CD4-positive, alpha-beta T cell treated with Interleukin-12 subunit alpha and Interleukin-12 subunit beta, for 1 hour (primary cell): ENCODE measurements at places on chromosomes 1 and 21.

GRCh38 chr1:55580845-55581332 lies 365.7 kb upstream of the USP24 start:
- no peak for DNase-seq

DNA sequence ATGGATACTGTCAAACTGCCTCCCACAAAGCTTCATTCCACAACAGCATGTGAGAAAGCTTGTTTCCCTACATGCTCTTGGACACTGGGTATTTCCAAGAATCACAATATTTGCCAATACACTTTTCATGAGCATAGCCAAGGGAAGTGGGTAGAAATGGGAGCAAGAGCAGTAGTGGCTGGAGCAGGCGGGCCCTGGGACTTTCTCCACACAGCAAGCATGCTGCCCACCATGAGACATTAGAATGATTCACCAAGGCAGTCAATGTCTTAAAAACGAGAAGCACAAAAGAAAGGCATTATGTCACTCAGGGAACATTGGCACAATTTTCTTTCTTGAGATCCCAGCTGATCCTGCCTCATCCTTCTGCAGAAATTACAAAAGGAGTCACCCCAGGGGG lies 371.6 kb upstream of the RUNX1 start:
- no peak for DNase-seq

DNA sequence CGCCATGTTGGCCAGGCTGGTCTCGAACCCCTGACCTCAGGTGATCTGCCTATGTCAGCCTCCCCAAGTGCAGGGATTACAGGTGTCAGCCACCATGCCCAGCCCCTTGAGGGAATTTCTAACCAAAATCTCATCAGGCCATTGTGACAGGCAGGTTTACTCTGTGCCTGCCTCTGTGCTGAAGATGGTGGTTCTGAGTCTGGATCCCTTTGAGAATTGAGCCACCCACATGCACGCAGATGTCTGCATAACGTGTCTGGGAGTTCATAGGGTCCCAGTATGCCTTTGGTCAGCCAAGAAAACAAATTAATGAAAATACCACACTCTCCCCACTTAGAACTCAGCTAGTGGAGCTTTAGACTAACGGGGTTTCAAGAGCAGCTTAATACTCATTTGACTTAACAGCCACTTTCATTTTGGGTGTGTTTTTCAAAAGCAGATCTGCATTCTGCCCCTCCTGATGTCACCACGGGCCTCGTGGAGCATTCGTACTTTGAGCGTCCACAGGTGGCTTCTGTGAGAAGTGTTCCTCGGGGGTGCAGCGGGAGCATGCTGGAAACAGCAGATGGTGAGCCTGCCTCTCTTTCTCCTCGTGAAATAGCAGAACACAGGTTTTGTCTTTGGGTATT lies 45.3 kb downstream of the DIP2A start:
- no peak for DNase-seq

DNA sequence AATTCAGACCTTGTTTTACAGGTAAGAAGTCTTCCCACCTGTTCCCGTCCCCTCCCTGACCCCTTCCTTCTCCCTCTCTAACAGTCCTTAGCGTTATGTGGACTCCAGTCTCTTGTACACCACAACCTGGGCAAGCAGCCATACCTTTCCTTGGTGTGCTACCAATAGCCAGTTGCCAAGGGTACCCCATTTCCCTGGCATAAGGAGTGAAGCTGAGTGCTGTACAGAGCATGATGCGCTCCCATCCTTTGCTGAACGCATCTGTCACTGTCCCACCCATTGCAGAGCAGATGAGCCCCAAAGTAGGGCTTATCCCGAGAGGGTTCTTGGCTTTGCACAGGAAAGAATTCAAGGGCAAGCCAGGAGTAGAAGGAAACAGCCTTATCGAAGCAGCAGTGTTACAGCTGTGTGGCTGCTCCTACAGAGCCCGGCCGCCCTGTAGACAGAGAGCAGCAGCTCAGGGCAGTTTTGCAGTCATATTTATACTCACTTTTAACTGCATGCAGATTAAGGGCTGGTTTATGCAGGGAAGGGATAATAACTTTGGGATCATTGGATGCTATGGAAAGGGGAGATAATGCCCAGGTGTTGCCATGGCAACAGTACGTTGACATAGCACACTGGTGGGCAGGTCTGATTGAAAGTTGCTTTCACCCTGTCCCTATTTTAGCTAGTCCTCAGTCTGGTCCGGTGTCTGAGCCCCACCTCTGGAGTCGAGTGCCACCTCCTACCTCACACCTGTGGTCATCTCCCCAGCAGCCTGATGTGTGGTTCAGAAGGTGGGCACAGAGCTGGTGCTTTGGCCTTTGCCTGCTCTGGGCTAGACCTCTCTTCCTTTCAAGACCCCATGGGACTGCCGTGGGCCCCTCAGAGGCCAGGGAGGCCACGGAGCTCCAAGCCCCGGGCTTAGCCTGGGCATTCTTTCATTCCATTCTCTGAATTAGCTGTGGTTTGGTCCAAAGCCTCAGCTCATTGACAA lies 5.1 kb downstream of the FHAD1 start:
- no peak for DNase-seq

- no peak for DNase-seq
These were observed 7.4 kb downstream of the WNT3A start for GRCh38 chr1:228013935-228014930.

DNA sequence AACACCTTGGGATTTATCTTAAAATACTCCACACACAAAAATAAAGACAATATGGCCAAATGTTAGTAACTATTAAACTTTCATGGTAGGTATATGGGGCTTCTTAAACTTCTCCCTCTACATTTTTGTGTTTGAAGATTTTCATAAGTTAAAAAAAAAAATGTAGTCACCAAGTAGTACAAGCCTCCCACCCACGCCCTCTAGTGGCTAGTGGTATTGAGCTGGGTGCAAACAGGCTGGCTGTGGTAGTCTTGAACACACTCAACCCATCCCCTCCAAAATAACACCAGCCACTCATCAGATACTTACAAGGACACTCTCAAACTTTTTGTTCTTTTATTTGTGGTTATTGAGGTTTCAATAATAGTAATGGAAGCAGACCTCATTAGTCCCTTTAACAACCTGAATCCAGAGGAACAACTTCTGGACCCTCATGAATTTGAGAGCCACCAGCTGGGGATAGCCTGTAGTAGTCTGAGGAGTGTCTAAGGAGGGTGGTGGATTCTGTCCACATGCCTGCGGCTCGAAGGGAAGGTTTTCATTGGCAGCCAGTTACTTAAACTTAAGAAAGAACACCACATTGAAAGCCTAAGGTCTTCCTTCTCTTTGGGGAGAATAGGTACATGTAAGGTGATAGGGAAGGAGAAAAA lies 15.6 kb downstream of the RD3 start:
- DNase-seq: peak; percentile 80

DNA sequence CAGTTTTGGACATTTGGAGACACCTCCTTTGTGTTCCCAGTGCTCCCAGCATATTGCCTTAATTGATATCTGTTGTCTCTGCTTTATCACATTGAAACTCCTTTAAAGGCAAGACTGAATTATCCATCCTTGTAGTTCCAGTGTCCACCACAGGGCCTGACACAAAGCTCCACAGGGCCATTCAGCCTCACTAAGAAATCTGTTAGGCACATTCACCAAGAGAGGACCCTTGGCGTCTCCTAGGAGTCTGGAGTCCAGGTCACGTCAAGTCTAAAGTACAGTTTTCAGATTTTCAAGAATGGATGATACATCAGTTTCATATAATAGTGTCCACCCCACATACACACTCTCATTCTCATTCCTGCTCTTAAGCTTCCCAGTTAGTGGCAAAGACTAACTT lies 4.8 kb downstream of the ACP6 start:
- DNase-seq: no peak

GRCh38 chr1:182867861-182868260 lies 28.7 kb downstream of the DHX9 start:
- no peak for DNase-seq

DNA sequence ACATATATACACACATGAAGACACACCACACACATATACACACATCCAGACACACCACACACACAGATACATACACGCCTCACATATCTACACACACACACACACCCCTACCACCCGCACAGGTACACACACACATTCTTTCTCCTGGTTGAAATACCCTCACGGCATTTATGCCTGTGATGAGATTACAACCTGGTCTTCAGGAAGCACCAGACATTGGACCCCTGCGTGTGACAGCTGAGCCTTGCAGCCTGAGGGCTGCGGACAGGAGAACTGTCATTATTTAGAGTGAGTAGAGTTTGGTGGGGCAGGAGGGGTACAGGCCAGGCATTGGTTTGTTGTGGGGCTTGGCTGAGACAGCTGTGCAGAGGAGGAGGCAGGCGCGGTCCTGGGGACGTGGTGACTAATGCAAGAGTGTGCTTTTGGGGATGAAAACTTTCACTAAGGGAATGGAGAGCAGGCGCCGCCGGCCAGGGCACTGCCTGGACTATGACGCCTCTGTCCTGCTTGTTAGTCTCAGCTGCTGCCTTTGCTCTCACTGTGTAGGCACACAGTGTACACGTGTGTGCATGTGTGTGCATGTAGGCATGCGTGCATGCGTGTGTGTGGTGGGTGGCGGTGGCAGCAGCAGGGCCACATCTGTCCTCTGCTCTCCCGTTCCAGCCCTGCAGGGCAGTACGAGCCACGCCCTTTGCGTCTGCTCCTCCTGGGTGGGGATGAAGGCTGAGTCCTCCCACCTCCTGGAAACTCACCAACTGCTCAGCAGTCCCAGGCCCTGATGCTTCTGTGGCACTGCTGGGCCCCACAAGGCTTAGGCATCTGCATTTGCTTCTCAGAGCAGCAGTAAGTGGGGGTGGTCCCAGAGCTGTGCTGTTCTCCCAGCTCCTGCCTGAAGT lies 57.6 kb downstream of the SPSB1 start:
- DNase-seq: no peak

GRCh38 chr21:44531606-44532564 lies 8.1 kb downstream of the KRTAP10-1 start:
- no peak for DNase-seq

DNA sequence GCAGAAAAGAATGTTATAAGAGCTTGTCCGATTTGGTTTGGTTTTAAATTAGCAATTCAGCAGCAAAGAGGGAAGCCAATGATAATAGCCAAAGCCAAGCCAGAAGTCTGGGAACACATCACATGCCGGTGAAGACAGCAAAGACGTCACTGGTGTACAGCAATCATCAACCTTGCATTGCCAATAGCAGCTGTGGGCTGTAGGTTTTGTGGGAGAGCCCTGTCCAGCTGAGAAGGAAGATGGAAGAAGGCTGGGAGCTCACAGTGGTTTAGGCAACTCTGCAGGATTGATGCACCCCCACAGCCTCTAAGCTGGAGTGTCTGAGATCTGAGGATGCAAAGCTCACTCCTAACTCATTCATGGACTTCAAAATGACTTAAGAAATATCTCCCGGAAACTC lies 338.7 kb downstream of the SIPA1L2 start:
- DNase-seq: no peak

GRCh38 chr1:160949881-160950280 lies 4.7 kb downstream of the ITLN2 start:
- no peak for DNase-seq

DNA sequence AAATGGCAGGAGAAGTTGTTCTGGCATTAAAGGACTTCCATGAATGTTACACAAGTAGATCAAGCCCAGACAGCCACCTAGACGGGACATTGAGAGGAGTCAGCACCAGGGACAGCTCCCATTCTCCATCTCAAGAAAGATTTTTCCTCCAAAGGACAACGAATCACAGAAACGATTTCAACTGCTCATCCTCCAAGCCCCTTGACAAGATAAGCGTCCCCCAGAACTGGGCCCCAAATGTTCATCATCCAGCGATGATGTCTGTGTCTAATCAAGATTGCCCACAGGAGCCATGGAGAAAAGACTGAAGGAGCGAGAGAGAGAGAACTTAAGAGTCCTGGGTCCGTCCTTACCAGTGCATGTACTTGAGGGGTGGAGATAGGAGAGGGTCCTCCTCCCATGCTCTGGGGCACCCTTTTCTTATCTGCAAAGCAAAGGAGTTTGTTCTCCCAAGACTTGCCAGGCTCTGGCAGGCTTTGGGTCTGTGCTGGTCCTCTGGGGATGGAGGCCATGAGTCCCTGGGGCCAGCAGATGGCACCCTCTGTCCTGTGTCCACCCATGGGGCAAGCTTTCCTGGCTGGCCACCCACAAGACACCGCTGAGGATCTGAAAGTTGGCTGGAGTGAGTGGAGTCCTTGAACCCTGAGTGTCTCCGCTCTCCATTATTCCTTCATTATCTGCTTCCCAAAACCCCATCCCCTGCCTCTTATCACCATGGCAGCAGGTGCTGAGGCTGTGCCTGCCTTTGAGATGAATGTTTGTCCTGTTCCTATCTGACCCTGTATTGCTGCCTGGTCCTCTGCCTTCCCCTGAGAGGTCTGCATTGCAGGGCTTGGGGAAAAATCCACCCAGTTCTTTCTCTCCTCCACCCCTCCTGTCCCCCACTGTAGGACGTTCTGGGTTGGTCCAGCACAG lies 164.6 kb downstream of the ACTL8 start:
- DNase-seq: no peak

- DNase-seq: peak; percentile 40
These were observed 9.6 kb downstream of the ACKR1 start for GRCh38 chr1:159214149-159214760.

GRCh38 chr1:193471981-193472380 lies 285.6 kb upstream of the B3GALT2 start:
- DNase-seq: no peak

- DNase-seq: no peak
These were observed 123.4 kb downstream of the HLX start for GRCh38 chr1:221002601-221003000.

- DNase-seq: no peak
These were observed 68.6 kb downstream of the GNG12 start for GRCh38 chr1:67764633-67765032.

GRCh38 chr1:26279456-26280332 lies at the start of gene SH3BGRL3:
TSS of gene SH3BGRL3 (plus strand) at chr1:26280086. CDS start at chr1:26280156, 70 bp downstream.
- DNase-seq: peak; percentile 87

GRCh38 chr1:116515702-116516101 lies 55.1 kb downstream of the CD58 start:
- peak; percentile 52 for DNase-seq

DNA sequence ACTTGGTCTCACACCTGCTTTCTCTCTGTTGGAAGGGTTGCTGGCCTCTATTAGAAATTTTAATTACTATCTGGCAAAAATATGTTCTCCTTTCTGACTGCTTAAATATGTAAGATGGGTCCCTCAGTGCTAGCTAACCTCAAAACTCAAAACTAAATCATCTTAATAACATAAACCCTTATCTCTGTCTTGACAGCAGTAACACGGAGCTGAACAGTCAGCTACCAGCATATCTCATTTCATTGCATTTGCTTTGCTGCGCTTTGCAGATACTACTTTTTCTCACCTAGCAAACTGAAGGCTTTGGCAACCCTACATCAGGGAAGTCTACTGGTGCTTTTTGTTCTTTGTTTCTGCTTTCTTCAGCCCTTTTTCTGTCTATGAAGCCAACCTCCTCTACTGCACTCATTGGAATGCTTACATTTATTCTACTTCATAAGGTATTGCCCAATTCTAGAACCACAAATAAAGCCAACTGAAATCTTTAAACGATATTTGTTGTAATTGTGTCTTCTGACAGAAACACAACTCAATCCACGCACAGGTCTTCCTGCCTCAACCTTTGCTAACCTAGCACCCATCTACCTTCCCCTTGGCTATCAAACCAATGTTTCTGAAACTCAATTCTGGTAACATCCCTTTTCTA lies 95.6 kb downstream of the RERE start:
- no peak for DNase-seq

- peak; percentile 56 for DNase-seq
These were observed 771 bp downstream of the EIF4G3 start for GRCh38 chr1:21175670-21176581.

- no peak for DNase-seq
These were observed 1765.9 kb downstream of the PLA2G4A start for GRCh38 chr1:188594542-188595235.
